Eye (tissue), 1 donor: ENCODE measurements at places on chromosomes 4 and X.
A peak's percentile ranks its signal among the peaks of the same experiment; 100 is the strongest.

GRCh38 chrX:97672138-97672537 is 788.4 kb downstream of the RPA4 start:
- no peak for DNase-seq

GRCh38 chr4:9916346-9916745 is 105.0 kb downstream of the SLC2A9 start:
- DNase-seq, result no peak

- DNase-seq, result peak; percentile 92
These were observed 1577.0 kb upstream of the TENM3 start for GRCh38 chr4:180665994-180666824.

DNA sequence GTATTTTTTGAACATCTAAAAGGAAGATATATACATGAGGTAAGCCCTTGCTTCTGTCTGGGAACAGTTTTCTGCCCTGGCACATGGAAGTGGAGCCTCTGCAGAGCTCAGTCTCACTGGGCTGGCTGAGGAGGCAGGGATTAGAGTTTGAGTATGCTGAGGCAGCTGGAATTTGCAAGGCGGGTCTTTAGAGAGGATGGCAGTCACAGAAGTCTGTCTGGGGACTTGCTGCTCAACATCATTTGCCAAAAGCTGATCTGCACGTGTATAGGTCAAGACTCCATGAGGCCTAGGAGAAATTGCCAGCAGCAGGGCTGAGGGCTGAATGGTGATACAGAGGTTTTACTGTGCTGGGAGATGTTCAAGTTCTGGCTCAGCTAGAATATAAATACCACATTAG is 163.6 kb upstream of the ANK2 start:
- DNase-seq, result no peak

DNA sequence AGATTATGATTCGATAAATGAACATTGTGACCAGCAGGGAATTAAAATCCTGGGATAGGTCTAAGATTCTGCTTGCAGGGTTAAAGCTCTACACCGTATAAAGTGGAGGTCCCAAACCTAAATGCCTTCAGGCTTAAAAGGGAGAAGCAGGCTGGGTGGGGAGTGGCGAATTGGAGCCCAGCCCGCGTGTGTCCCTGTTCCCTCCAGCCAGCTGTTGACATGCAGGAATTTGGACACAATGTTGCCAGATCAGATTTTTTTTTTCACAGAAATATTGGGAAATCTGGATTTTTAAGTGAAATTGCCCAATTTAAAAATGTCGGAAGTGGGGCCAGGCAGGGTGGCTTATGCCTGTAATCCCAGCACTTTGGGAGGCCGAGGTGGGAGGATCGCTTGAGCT is 60.5 kb downstream of the ELF4 start:
- DNase-seq, result no peak

GRCh38 chr4:26051240-26051639 is 137.2 kb downstream of the SMIM20 start:
- peak; percentile 71 for DNase-seq

- DNase-seq, result no peak
These were observed 120.2 kb upstream of the GK2 start for GRCh38 chr4:79528241-79528706.

GRCh38 chr4:146317783-146318182 is 103.4 kb downstream of the REELD1 start:
- DNase-seq, result no peak
